ENCODE measurements at places on chromosomes 11 and 22. TPM values are rescaled to one million over a fixed set of nuclear protein-coding genes. Genes with fewer than 3 reads are reported as not detected.

Gene OR2AG2
- 0.04 TPM for total RNA-seq

GRCh38 chr22:38709306-38709705, 3.6 kb downstream of the GTPBP1 start:
- DNase-seq: no peak

DNA sequence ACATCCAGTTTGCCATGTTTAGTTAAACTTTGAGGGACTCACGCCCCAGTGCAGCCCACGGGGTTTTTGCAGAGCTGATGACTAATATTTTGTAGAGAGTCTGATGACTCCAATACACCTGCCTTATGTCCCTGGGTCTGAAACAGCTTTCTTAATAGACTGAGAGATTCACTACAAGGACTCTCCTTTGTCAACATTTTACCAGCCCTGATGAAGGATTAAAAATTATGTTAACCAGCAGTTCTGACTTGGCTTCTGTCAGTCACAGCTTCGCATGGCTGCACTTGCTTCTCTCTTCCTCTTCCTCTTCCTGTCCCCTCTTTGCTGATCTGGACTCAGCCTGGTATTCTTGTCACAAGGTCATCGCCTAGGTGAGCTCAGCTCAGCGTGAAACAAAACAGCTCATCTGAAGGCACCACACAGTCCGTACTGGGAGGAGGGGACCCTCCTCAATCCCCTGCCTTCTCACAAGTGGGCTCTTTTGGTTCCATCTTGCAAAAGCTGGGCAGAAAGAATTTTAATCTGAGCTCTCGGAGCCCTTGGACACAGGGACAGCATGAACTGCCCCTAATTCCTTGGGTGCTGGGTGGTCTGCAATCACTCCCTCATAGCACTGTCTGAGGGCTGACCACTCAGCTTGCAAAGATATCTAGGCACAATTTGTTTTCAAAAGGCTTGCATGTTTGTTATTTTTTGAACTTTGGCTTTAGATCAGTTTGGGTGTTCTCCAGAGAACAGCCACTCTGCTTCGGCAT, 38.1 kb upstream of the POU2AF1 start:
- no peak for DNase-seq

Gene MYO7A
- 3.8 TPM for total RNA-seq

GRCh38 chr22:47355776-47356510, 593.5 kb downstream of the TBC1D22A start:
- no peak for DNase-seq

DNA sequence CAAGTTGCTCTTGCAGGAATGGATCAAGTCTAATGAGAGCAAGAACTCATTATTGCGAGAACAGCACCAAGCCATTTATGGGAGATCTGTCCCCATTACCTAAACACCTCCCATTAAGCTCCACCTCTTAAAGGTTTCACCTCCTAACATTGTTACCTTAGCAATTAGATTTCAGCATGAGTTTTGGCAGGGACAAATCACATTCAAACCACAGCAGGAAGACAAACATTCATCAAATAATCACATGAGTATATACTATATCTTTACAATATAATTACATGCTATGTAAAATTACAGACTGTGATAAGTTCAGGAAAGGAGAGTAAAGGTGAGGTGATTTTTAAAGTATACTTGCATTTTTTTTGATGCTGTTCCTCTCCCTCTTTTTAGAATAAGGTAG, 6.6 kb upstream of the TEAD1 start:
- DNase-seq: no peak

GRCh38 chr11:5847711-5848110, 6.0 kb upstream of the OR52E6 start:
- DNase-seq: no peak

- no peak for DNase-seq
Observed at GRCh38 chr11:111652184-111652583, 49.9 kb downstream of the SIK2 start.

GRCh38 chr11:94638301-94638901, 71.2 kb downstream of the PIWIL4 start:
- DNase-seq: peak; percentile 14

- peak; percentile 30 for DNase-seq
Observed at GRCh38 chr11:129896062-129896461, 684 bp upstream of the NFRKB start.

GRCh38 chr11:131745405-131745804, 375.0 kb downstream of the NTM start:
- DNase-seq: no peak

DNA sequence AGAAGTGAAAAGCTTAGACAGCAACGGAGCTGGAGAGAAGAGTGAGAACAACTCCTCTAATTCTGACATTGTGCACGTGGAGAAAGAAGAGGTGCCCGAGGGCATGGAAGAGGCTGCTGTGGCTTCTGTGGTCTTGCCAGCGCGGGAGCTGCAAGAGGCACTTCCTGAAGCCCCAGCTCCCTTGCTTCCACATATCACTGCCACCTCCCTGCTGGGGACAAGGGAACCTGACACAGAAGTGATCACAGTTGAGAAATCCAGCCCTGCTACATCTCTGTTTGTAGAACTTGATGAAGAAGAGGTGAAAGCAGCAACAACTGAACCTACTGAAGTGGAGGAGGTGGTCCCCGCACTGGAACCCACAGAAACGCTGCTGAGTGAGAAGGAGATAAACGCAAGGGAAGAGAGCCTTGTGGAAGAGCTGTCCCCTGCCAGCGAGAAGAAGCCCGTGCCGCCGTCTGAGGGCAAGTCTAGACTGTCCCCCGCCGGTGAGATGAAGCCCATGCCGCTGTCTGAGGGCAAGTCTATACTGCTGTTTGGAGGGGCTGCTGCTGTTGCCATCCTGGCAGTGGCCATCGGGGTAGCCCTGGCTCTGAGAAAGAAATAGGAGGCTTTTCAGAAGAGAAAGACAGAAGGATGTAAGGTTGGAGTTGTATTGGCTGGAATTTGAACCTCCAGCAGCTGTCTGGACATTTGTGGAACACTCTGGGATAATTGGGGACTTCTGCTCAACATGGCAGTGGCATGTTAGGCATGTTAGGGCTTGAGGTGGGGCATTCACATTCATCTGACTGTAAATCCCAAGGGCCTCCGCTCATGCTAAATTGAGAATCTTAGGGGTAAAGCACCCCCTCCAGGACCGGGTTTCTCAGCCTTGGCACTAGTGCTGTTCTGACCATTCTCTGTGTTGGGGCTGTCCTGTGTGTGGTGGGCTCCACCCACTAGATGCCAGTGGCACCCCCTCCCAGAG, 47.1 kb downstream of the BID start:
- DNase-seq: no peak

Gene IFITM10
- 0.27 TPM for total RNA-seq

- no peak for DNase-seq
Observed at GRCh38 chr22:47569389-47570299, 807.2 kb downstream of the TBC1D22A start.

- DNase-seq: no peak
Observed at GRCh38 chr22:29536411-29536810, 17.1 kb downstream of the THOC5 start.

All from muscle of leg (tissue), 16 donors.